Head of caudate nucleus (tissue), 42 donors: ENCODE measurements at places on chromosomes 5 and 9.
A peak's percentile ranks its signal among the peaks of the same experiment; 100 is the strongest.

DNA sequence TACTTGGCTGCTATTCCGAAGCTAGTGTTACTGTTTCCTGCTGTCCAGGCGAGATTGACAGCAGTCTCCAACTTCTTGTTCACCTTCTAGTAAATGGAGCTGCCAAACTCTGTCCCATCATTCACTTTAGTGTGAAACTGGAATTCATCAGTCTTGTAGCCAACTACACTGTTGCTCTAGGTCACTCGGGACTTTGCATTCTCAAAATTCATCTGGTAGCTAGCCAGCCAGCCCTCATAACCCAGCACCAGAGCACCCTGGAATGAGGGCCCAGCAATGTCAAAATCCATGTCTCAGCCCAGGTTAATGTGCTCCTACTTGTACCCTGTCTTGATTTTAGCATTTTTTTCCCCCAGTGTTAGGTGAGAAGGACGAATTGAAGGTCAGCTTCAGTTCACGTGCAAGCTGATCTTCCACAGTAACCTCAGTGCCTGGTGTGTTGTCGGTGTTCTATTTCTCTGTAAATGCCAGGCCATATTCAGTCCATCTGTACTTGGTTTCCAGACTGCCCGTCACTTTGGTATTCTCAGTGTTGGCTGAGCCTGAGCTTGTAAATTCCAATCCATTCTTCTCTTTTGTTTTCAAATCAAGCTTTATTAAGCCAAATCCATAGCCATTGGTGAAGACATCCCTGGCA is 28.9 kb downstream of the ZNF169 start:
- DNase-seq = no peak

DNA sequence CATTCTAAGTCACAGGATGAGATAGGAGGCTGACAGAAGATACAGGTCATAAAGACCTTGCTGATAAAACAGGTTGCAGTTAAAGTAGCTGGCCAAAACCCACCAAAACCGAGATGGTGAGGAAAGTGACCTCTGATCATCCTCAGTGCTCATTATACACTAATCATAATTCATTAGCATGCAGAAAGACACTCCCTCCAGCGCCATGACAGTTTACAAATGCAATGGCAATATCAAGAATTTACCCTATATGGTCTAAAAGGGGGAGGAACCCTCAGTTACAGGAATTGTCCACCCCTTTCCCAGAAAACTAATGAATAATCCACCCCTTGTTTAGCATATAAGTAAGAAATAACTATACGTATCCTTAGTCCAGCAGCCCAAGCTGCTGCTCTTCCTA is 63.2 kb upstream of the IQGAP2 start:
- DNase-seq = no peak

- DNase-seq = no peak
These were observed 49.5 kb downstream of the NR3C1 start for GRCh38 chr5:143354025-143354424.

GRCh38 chr5:157219491-157220271 is 39.0 kb downstream of the ITK start:
- no peak for DNase-seq

DNA sequence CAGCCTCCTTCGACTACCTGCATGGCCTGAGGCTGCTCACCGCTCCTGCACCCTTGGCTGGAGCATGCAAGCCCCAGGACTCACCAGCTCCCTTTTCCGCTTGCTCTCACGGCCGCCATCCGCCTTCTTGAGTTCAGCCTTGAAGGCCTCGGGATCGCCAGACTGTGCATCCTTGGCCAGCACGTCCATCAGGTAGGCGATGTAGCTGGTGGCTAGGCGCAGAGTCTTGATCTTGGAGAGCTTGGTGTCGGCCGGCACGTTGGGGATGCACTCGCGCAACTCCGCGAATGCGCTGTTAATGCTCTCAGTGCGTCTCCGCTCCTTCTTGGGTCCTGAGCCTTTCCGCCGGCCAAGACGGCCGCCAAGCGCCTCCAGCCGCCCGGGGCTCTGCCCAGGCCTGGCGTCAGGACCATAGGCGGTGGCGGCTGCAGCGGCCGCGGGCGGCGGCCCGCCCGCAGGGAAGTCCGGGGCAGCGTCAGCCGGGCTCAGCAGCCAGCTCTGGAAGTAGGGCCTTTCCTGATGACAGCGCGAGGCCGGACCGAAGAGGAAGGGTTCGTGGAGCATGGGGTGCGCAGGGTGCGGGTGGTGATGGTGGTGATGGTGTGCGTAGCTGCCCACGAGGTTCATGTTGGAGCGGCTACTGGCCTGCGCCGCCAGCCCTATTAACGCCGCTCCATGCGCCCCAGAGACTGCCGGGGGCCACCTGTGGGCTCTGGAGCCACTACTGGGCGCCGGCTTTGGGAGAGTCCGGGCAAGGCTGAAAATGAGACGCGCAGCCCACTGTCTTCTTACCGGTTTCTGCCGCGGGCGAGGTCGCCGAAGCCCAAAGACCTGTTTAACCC is 424 bp downstream of the HAND1 start:
- DNase-seq = peak; percentile 42
